T-helper 17 cell (primary cell): ENCODE measurements at places on chromosomes 16 and 17. TPM values are rescaled to one million over a fixed set of nuclear protein-coding genes. Genes with fewer than 3 reads are reported as not detected.

- DNase-seq = no peak
Measured at GRCh38 chr16:3097266-3097665, 1.8 kb downstream of the ZSCAN10 start.

DNA sequence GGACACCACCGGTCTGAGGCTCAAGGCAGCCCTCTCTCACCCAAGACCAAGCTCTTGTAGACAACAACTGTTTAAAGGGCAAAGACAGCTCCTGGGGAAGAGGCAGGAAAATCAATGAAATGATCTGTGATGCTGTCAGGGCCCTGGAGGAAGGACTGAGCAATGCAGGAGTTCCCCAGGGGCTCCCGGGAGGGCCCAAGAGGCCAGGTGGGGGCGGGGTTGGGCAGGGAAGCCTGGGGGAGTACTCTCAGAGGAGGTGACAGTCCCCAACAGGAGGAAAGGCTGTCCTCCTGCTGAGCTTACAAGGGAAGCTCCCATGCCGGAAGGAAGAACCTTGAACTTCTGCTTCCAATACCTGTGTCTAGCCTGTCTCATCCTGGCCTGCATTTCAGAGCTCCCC is 8.3 kb upstream of the NOS2 start:
- no peak for DNase-seq

DNA sequence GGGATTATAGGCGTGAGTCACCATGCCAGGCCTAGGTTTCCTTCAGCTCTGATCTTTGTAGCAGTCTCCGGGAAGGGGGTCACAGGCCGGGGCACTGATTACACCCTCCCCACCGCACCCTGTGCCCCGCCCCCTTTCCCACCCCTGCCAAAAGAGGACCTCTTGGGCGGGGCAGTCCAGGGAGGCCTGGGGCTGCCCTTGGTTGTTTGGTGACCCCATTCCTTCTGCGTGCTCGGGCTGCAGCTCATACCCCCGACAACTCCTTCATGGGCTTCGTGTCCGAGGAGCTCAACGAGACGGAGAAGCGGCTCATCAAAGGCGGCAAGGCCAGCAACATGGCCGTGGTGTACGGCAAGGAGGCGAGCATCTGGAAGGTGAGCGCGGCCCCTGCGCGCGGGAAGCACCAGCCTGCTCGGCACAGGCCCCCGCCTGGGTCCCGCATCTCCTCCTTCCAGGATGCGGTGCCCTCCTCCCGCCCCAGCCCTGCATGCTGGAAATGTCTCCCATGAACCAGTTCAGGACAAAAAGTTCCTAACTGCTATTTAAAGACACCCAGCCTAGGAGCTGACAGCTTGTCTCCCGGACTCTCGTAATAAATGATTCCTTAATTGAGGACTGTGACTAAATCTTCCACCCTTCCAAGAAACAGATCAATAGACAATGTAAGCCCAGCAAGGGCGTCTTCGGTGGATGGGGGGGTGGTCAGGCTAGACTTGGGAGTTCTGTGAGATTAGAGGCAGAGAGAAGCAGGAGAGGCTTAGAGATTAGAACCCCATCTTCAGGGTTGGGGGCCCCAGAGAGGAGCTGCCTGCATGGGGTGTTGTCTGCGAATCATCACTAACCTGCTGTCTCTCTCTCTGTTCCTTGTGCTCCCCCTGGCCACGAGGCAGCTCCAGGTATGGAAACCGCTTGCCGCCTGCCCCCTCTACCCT is 64.5 kb downstream of the MGAT5B start:
- no peak for DNase-seq

The HOXB3 gene
- total RNA-seq = 4.6 TPM

The KRT16 gene
- not detected for total RNA-seq

DNA sequence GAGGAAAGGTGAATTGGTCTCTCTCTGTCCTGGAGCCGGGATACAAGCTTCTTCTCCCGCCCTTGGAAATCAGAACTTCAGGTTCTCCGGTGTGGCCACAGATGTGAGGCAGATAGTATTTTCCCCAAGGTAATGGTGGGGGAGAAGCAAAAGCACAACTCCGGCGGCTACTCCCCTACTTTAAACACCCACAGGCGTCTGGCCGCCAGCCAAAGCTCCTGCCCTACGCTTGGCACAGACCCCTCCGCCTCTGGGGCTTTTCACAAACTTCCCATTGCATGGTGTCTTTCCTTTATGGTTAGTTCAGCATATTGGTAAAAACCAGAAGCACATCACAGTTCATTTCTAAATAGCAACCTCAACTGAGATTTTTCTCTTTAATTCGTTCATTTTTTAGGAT is 39.4 kb upstream of the B4GALNT2 start:
- DNase-seq = no peak

DNA sequence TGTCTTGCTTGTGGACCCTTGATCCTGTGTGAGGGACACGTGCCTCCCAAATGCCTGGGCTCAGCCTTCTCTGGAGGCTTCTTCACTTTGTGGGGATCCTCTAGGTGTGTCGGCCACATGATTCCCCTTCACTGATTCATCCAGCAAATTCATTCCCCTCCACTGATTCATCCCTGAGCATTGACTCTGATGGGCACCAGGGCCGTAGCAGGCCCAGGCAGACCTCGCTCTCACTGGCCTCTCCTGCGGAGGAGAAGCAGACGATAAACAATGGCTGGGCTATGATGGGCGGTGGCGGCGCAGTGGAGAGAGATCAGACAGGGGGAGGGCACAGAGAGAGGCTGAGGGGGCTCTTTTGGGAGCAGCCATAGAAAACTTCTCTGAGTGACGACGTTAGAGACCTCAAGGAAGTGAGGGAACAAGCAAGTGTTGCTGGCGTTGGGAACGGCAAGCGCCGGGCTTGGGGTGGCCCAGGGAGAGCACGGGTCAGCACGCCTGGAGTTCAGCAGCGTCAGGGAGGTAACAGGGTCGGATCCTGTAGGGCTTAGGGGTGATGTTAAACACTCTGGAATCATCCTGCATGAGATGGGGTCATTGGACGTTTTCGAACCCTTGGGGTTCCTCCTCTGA is 17.5 kb upstream of the RPTOR start:
- no peak for DNase-seq

- DNase-seq = no peak
Measured at GRCh38 chr17:8222380-8222629, 11.9 kb upstream of the AURKB start.

DNA sequence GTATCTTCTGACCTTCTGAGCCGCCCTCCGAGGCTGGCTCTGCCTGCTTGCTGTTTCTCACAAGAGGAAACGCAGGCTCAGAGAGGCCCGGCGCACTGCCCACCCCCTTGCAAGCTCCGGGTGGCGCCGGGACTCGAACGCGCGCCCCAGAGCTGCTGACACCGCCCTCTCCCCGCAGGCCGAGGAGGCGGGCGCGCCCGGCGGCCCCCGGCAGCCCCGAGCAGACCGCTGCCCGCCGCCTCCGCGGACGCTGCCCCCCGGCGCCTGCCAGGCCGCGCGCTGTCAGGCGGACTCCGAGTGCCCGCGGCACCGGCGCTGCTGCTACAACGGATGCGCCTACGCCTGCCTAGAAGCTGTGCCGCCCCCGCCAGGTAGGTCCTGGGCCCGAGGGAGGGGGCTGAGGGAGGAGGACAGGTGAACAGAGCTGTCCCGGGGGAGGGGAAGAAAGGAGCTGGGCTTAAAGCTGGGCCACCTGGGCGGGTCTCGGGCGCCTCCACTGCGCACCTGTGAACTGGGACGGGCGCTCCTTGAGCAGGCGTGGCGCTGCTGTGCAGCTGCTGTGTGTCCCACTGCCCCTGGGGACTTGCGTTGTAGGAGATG is 18.2 kb downstream of the WFDC1 start:
- no peak for DNase-seq

The TMEM220 gene
- total RNA-seq = 0.77 TPM

GRCh38 chr17:27241346-27241946 is 52.5 kb upstream of the WSB1 start:
- no peak for DNase-seq

The HBA2 gene
- total RNA-seq = not detected

The HBM gene
- total RNA-seq = not detected

The AIPL1 gene
- total RNA-seq = not detected

DNA sequence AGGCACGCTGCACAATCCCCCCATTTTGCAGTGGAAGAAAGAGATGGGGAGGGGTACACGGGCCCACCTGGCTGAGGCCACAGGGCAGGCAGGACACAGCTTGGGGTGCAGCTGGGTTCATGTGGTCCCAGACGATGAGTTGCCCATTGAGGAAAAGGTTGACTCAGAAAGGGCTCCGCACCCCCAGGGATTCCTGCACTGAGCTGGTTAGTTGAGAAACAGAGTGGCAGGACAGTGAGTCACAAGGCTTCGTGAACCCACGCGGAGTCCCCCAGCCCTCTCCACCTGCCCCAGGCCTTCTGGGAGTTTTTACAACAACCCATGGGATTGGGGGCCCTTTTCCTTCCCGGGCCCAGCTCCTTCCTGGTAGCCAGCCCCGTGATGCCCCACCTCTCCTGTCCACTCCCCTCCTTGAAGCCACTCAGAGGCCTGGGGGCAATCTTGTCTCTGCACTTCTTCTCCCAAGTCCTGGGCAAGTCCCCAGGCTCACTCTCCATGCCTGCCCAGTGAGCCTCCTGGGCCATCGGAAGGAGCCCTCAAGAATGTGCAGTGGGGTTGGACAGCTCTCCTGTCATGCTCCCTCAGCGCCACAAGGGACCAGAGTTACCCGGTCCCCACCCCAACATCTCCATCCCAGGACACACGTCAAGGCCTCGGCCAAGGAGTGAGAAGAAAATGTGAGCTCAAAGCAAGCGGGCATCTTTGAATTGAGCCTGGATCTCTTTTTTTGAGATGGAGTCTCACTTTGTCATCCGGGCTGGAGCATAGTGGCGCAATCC is 251.2 kb downstream of the PARN start:
- DNase-seq = no peak

- no peak for DNase-seq
Measured at GRCh38 chr17:16953347-16953746, 18.6 kb downstream of the TNFRSF13B start.
